Stimulated activated CD4-positive, alpha-beta T cell treated with anti-CD3 and anti-CD28 coated beads, TNF-alpha, amount 100 ng/mL, for 4 hours (primary cell): ENCODE measurements at places on chromosomes 13 and 19.

- no peak for DNase-seq
These were observed 90.2 kb downstream of the DNAJC15 start for GRCh38 chr13:43113603-43114002.

- DNase-seq: no peak
These were observed 149.8 kb upstream of the FREM2 start for GRCh38 chr13:38537051-38537450.

DNA sequence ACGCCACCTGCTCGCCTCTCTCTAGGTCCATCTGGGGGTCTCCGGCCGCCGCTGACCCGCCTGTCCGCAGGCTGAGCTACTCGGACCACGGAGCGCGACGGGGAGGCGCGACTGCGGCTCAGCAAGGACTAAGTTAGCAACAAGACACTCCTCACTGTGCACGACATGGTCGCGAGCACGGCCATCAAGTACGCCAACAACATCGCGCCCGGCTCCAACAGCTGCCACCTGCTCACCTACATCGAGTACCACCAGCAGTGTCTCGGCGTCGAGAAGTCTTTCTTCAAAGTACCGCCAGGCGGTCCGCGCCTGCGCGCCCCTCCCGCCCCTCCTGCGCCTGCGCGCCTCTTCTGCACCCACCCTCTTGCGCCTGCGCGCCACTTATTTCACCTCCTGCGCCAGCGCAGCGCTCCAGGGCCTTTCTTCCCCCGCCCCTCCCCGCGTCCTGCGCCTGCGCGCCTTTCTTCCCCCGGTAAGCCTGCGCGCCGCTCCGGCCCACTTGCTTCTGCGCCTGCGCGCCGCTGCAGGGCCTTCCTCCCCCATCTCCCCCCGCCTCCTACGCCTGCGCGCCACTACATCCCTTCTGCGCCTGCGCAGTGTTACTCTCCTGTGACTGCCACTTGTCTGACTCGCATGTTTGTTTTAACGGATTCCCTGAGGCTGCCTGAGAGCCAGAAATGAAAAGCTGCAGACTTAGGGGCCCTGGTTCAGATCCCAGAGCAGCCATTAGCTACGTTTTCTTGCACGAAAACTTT, 64.0 kb downstream of the ACSBG2 start:
- DNase-seq: peak; percentile 100

- DNase-seq: no peak
These were observed 42.6 kb downstream of the ZNF527 start for GRCh38 chr19:37413313-37414084.

DNA sequence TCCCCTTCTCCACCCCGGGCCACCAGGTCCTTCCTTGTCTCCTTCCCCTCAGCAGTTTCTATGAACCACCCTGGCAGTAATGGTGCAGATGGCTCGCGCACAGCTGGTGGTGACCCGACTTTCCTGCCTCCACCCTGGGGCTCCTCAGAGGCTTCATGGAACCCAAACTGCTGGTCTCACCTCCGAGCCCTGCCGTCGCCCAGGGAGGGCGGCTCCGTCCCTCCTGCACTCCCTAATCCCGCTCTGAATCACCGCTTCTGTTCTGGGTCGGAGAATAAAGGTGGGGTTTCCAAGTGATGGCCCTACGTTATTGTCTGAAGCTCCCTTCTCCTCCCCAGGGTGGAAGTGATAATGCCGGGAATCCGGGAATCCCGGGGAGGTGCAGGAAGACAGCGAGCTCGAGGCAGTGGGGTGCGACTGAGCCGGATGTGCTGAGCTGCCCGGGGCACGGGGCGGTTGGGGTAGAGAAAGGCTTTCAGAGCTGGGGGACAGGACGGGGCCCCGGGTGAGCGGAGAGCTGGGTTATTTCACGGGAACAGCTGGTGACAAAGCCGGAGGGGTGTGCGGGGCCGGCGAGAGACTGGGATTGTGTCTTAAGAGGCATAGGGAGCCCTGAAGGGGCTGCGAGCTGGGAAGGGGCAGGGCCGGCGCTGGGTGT, 711 bp downstream of the FUT2 start:
- no peak for DNase-seq

DNA sequence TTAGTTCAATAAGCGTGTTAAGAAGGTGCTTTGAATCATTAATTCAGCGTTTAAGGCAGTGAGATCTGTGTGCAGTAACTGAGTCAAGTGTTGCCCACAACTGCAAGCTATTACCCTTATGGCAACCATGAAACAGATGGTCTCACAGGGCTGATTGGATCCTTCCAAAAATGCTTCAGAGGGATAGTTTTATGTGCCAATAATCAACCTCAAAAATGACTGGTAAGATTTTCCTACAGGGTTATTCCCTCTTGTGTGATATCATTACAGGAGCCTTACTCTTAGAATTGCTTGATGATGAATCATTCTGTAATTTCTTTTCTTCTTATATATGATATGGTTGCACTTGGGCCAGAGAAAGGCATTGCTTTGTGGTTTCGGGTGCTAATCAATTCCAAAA, 1299.2 kb upstream of the ATXN8OS start:
- no peak for DNase-seq

- no peak for DNase-seq
These were observed 422.3 kb upstream of the GPC6 start for GRCh38 chr13:92804346-92804745.

- peak; percentile 95 for DNase-seq
These were observed 1.3 kb downstream of the IRF3 start for GRCh38 chr19:49664171-49665035.

DNA sequence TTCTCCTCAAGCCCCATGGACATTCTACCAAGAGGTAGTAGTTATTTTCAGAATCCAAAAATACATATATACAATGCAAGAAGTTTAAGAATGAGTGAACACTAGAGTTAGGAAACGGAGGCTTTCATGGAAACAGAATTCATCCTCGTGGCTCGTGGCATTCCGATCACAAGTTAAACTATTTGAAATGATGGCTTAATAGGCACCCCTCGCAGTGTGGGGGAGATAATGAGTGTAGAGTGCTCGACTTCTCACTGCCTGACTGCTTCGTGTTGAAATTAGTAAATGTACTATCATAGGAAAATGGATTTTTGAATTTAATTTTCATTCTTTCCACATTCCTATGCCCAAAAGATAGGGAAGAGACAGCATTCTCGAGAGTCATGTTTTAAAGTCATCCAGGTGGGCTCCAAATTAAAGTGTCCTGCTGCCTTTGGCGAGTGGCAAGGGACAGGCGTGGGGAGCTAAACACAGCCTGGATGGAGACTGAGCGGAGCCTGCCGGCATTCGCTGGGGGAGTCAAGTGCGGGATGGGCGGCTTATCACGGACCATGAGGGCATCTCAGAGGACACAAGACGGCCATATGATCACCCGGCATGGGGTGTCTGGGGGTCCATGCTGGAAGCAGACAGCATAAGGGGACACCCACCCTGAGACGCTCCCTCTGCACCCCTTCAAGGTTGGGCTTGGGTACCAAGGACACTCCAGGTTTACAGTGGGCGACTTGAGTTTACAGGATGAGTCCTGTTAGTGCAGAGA, 165.2 kb downstream of the TEX29 start:
- DNase-seq: no peak

- DNase-seq: no peak
These were observed 42.3 kb downstream of the ZNF611 start for GRCh38 chr19:52692431-52693008.

GRCh38 chr19:17872251-17873001, 681 bp downstream of the SLC5A5 start:
- DNase-seq: no peak

DNA sequence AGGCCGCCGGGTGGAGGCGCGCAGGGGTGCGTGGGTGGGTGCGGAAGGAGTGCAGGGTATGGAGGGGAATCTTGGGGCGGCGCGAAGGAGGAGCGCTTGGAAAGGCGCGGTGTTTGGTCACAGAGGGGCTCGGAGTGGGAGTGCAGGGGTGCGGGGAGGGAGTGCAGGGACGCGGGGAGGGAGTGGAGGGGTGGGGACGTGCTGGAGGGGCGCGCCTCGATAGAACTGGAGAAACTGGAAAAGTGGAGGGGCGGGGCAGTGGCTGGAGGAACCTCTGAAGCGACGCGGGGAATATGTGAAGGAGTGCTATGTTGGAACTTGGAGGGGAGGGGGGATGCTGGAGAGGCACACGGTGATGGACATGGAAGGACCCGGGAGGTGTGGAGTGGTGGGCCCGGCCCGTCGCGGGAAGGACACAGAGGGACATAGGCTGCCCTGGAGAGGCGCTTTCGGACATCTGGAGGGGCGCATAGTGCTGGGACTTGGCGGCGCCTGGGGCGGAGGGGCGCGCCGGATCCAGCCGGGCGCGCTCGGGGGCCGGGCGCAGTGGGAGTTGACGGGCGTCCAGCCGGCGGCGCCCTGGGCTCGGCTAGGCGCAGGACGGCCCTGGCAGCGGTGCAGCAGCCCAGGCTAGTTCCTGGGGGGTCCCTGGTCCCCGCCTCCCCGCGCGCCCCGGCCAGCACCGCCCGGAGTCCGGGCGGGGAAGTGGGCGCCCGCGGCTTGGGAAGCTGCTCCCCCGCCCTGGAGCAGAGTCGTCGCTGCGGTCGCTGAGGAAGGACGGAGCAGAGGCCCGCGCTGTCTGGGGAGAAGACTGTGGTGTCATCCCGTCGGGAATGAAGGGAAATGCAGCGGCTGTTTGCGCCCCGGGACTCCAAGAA, 20.8 kb upstream of the SGCG start:
- DNase-seq: no peak

DNA sequence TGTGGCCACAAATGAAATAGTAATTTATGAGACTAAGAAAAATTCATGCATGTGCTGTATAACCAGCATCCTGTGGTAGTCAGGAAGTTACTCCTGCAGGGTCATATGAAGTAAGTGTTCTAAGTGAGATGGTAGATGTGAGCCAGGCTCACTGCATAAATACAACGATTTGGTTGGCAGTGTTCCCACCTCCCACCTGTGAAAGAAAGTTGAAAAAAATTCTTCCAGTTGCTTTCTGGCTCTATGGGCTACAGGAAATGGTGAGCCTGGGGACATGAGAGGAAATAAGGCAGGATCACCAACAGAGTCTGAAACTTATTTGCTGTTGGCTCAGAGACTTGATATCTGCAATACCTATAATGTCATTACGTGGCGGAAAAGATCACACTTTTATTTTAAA, 301.7 kb upstream of the SPRY2 start:
- DNase-seq: no peak

- DNase-seq: no peak
These were observed at the start of gene SLITRK5 for GRCh38 chr13:87671031-87671752. SLITRK5 (plus strand) TSS chr13:87671371; CDS start chr13:87675389, 4,018 bp downstream.

- no peak for DNase-seq
These were observed 98.6 kb downstream of the RBM26 start for GRCh38 chr13:79307433-79307861.

DNA sequence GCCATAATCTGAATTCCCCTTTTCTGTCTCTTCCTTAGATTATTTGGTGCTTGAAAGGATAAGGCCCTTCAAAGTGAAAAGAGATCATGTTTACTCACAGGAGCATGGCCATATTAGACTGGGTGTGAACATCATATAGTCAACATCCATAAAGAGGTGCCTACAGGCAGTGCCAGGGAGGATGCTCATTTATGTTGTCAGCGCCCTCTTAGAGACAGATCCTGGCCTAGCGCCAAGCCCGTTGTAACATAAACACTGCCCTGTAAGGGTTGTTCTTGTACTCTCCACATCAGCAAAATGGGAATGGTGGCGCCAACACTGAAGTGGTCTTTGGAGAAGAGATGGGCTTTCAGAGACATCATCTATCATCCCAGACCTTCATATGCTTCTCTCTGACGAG, 16.1 kb downstream of the PCDH8 start:
- DNase-seq: no peak

DNA sequence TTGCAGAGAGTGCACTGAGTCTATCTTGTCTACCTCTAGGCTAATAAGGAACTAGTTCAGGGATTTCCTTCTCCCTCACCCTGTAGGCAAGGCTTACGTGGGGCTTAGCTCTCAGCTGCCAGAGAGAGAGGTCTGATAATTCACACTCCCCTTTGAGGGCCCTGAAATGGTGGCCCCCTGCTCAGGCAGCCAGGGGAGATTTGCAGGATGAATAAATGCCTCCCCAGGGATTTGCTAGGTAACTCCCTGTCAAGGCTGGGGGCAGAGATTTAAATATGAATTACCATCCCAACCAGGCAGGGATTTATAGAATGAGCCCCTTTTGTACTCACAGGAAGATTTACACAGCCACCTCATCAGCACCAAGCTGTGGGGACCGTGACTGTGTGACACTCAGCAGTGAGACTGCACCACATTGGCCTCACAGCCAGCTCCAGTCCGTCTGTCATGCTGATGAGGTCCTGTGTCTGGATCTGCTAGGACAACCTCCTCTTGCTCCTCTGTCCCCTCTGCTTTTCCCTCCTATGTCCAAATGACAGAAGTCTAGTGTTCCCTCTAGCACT, 73.4 kb downstream of the CBY2 start:
- no peak for DNase-seq

- DNase-seq: no peak
These were observed 237.7 kb upstream of the IPO5 start for GRCh38 chr13:97715763-97716162.

DNA sequence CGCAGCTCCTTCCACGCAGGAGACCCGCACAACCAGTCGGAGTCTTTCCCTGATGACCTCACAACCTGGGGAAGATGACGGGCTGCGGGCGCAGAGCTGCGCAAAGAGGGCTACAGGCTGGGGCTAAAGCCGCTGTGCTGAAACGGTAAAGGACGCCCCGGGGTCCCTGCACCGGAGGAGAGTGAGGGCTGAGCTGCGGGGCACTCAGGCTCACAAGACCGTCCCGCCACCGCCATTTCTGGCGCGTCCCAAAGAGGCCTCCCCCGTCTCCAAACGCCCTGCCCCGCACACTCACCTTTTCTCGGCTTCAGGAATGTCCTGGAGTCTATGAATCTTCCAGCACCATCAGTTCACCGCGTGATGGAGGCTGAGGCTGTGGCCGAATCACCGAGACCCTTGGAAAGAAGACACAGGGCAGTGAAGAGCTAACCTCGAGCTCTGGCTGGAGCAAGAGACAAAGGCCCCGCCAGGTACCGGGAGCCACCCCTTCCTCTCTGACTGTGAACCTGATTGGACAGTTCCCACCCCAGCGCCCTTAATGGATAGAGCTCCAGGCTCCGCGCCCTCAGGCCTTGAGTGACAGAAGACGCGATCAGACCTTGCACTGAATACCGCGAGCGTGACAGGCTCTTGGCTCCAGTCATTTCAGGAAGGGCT, 41.8 kb upstream of the ZNF429 start:
- no peak for DNase-seq

DNA sequence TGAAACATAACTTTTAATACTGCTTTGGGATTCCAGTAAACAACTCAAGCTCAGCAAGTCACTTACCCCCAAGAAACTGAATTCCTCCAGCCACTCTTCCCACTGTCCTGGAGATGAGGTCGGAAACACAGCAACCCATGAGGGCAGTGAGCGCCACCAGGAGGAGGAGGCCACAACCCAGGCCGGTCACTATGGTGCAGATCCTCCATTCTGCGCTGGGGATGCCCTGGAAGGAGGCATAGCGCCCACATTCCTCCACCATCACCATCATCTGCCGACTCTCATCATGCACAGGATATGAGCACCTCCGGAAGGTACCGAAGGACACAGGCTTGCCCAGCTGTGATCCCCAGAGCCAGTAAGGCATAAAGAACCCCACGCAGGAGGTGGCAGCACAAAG, 2.2 kb downstream of the LHFPL6 start:
- DNase-seq: no peak

GRCh38 chr13:101493541-101493940, 41.1 kb downstream of the ITGBL1 start:
- no peak for DNase-seq

- no peak for DNase-seq
These were observed 1512.0 kb downstream of the SLITRK1 start for GRCh38 chr13:82370316-82370715.
